Activated CD4-positive, CD25-positive, alpha-beta regulatory T cell (primary cell): ENCODE measurements at places on chromosomes 1 and 21.

DNA sequence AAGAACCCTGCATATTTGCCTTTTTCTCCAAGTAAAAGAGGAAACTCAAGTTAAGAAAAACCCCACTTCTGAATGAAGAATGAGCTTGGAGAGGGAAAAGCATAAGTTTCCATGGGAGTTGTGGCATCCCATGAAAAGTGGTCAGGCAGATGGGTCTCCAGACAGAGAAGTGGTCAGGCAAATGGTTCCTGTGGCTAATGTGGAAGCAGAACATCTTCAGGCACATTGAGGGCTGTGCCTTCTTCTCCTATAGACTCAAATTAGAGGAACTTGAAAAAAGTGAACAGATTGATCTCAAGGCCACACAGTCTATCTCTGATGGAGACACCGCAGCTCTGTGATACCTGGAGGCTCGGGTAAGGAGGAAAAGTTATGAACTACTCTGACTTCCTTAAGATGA lies 55.7 kb upstream of the KIRREL1 start:
- no peak for DNase-seq

- DNase-seq, result no peak
Observed at GRCh38 chr1:66022904-66023620, 230.4 kb downstream of the PDE4B start.

GRCh38 chr1:225131869-225132268 lies 202.4 kb downstream of the DNAH14 start:
- no peak for DNase-seq

DNA sequence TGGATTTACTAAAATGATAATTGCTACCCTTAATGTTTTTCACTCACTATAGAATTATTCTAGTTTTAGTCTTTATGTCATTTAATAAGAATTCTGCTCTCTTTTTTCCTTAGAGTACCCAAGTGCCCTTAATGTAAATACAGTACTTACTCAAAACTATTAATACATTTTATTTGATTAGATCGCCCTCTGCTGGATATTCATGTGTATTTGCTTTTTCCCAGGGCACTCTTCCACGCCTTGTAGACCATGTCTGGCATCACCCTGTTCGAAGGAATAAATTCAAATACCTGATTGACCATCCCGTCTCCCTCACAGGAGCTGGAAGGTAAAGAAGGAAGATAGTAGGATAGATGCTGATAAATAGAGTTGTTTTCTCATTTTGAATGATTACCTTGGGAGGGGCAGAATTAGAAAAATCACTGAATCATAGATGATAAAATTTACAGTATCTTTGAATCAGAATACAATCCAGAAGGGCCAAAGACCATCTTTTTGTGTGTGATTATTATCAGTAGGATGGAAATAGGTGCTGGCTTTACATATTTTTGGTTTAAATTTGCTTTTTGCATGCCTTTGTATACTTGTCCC lies 4.1 kb downstream of the AXDND1 start:
- DNase-seq, result no peak

DNA sequence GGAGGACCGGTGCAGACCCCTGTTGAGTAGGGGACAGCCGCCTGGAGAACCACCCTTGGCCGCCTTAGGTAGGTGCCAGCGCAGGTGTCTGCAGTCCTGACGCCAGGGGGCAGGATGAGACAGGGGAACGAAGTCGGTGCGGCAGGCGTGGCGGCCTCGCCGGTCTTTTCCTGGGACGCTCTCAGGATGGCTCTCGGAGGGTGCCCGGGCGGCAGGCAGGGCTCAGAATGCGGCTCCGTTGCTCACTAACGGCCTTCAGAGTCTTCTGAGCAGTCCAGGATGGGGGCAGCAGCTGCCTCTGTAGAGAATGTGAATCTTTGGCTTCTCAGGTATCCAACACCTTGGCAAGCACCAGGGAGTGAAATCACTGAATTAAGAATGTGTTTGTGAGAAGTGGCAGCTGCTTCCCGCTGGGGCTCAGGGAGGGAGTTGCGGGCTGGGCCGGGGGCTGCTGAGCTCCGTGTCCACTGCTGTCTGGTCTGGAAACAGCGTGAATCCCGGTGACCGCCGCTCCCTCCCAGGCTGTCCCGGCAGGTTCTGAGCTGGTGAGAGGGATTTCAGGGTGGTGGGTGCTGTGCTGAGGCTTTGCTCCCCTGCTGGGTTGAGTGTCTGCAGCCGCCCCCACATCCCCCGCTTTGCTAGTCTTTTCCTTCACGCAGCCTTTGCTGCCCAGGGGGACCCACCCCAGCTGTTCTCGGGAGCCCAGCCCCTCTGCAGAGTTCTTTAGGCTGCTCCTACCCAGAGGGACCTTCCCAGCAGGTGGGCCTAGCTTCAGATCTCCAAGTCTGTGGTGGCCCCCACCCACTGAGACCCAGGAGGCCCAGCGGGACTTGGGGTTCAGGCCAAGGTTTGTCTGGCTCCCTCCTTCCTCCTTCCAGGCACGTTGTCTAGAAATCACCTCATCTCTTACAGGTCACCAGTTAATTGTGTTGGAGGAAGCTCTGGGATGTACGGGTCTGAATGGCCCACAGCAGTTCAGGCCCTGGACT lies 11.1 kb upstream of the C1orf174 start:
- peak; percentile 75 for DNase-seq

DNA sequence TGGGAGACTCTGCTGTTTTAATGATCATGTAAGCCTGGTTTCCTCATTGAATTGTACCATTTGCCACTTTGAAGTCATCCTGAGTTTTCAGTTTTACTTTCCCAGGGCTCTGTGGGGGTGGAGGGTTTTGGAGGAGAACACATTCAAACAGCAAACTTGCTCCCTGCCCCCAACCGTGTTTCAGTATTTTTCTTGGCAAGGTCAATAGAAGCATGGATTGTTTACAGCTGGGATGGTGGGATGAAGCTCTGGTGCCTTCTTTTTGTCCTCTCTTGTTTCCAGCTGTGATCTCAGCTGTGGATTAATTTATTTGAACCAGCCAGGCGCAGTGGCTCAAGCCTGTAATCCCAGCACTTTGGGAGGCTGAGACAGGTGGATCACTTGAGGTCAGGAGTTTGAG lies 54.3 kb upstream of the SERBP1 start:
- no peak for DNase-seq

GRCh38 chr1:151175863-151176262 lies at the start of gene TMOD4:
Gene TMOD4 (minus strand): TSS chr1:151175981. CDS start chr1:151174875, 1,106 bp downstream.
- no peak for DNase-seq

GRCh38 chr1:111204201-111204982 lies 3.9 kb upstream of the DENND2D start:
- DNase-seq, result peak; percentile 43

DNA sequence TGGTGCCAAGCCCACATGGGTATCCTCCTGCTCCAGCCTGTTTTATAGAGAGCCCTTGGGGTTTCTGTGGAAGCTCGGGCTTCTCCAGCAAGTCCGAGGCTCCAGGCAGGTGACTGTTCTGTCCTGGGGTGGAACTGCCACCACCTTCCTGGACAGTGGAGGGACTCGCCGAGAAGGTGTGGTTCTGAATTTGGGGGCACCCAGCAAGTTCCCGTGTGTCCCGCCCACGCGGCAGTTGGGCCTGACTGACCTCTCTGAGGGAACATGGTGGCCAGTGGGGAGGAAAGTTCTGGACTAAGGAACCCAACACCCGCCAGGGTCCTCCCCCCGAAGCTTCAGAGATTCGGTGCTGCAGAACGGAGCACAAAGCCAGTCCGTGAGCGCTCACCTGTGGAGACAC lies 158.1 kb upstream of the C1orf174 start:
- no peak for DNase-seq

- DNase-seq, result no peak
Observed at GRCh38 chr1:63486629-63487028, 36.4 kb downstream of the ITGB3BP start.

DNA sequence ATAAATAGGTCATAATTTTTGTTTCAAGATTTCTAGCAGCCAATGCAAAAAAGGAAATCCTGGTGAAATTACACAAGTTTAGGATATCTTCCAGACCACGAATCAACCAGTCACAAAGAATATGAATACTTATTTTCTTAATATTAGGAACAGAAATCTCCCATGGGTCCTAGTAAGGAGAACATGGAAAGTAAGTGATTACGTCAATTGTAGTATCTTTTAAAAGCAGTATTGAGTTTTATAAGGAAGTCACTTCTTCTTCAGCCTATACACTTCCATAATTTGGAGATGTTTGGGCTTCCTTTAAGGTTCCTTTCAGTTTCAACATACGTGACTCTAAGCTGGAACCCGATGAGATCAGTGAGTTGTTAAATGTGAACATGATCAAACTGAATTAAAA lies 534.5 kb downstream of the USP25 start:
- DNase-seq, result no peak

GRCh38 chr1:5961601-5962000 lies 30.6 kb downstream of the NPHP4 start:
- no peak for DNase-seq

GRCh38 chr1:48039088-48040054 lies 42.2 kb upstream of the TRABD2B start:
- no peak for DNase-seq

GRCh38 chr1:61052395-61053225 lies 29.8 kb upstream of the NFIA start:
- no peak for DNase-seq

- no peak for DNase-seq
Observed at GRCh38 chr1:47722909-47723580, 274.1 kb downstream of the TRABD2B start.

- DNase-seq, result no peak
Observed at GRCh38 chr1:202007805-202008489, 2.4 kb upstream of the ELF3 start.

DNA sequence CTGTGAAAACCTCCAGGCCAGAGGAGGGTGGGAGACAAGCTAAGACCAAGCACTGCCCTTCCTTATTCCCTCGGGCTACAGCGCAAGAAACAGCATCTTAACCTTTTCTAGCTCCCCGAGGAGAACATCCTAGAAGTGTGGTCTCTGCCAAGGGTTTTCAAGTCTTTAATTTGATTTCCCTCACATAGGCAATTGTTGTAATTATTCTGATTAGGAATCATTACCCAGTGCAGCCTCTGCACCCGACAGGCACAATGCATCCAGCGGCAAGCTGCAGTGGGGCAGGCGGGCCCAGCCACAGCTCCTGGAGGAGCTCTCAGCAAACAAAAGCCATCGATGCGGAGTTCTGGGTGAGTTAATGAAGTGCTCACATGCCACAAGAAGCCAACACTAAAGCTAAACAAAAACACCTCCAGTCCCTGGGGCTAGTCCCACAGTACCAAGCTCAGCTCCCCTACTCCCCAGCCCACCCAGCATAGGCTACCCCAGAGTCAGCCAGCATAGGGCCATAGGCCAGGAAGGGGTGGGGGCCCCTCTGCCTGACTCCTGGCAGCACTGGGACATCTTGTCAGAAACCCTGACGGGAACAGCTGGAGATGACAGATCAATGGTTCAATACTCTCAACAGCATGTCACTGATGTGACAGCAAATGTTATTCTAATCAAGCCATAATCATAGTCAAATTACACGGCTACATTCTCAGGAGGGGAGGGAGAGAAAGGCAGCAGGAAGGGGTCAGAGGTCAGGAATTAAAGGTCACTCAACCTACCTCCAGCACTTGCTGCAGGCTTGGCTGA lies 42.5 kb downstream of the ERI3 start:
- no peak for DNase-seq

- DNase-seq, result no peak
Observed at GRCh38 chr1:86263101-86263500, 106.5 kb upstream of the COL24A1 start.

DNA sequence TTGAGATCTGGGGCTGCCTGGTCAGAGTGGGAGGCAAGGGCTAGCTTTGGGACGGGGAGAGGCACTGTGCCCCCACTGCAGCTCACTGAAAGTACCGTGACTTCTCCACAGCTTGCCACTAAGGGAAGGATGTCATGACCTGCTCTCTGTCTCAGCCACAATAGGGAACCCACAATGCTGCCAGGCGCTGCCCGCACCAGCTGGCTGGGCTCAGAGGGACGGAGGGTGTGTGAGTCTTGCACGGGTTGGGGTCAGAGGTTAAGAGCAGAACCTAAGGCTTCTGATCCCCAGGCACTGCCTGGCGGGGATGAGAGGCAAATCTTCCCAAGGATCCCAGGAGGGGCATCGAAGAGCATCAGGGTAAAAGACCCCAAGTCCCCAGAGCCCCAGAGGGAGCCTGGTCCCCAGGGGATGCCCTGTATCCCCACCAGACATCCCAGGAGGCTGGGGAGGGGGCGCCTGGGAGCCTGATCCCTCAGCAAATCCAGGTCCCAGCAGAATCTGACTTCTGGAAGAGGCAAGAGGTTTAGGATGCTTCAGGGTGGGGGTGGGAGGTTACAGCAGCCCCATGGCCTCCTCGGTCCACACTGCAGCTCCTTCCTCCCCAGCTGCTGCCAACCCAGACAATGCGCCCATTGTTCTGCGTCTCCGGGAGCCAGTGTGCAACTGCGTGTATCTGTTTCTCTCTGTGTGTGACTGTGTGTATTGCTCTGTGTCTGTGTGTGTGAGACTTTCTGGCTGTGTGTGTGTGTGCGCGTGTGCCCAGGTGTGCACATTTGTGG lies 2.0 kb upstream of the MARCKSL1 start:
- no peak for DNase-seq

DNA sequence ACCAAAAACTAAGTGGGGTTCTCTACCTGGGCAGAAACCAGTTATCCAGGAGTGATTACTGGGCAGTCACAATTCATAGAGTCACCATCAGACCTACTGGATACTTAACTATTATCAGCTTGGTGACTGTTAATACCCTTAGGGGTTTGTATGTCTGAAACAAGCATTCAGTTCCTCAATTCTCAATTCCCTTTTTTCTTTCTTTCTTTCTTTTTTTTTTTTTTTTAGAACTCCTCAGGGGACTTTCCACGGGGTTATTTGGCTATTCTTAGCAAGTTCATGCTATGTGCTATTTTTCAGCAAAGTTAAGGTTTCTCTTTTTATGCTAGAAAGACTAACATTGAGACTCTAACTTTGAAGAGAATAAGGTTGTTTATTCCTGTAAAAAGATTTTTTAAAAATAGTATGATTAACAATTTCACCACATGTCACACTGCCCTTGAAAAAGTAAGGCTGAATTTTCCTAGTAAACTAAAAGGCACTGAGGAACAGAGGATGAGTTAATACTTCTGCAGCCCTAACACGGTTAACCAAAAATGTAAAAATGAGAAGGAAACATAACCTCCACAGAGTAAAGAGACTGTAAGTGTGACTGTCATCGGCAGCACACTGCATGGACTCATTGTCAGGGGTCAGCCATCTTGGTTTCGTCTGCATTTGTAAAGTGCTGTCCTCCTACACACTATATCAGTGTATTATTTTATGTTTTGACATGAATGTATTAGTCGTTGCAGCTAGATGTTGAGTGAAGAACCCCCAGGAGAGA lies 310.2 kb downstream of the NTNG1 start:
- no peak for DNase-seq

DNA sequence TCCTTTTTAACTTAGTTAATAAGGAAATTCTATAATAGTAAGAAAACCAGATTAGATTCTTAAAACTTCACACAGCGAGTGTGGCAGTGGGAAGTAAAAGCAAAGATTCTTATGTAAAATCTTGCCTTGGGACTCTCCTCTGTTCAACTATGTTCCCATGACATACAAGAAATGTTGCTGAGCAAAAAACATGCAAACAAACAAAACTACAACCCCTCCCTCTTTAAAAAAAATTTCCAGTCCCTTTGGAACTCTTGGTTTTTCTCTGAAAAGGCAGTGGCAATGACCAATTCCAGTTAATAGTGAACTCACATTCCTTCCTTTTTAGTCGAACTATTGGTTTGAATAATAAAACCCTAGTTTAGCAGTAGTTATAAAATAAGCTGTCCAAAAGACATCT lies 453.1 kb upstream of the ZRANB2 start:
- DNase-seq, result no peak

GRCh38 chr1:107594536-107594935 lies 370.4 kb downstream of the VAV3 start:
- DNase-seq, result no peak

GRCh38 chr1:156748670-156749418 lies 2.6 kb downstream of the HDGF start:
- DNase-seq, result no peak
